Dermis microvascular lymphatic vessel endothelial cell (primary cell): ENCODE measurements at places on chromosomes 12 and 14. TPM values are rescaled to one million over a fixed set of nuclear protein-coding genes. Genes with fewer than 3 reads are reported as not detected.

- no peak for DNase-seq
Measured at GRCh38 chr12:23803540-23803939, 145.9 kb downstream of the SOX5 start.

- peak; percentile 90 for DNase-seq
Measured at GRCh38 chr12:89019439-89020120, 332.7 kb downstream of the DUSP6 start.

The NID2 gene
- total RNA-seq, result 37.5 and 40.1 TPM in 2 replicates

The KERA gene
- not detected in 2 replicates for total RNA-seq

- peak; percentile 23 for DNase-seq
Measured at GRCh38 chr12:49672301-49673217, 34.6 kb downstream of the FMNL3 start.

DNA sequence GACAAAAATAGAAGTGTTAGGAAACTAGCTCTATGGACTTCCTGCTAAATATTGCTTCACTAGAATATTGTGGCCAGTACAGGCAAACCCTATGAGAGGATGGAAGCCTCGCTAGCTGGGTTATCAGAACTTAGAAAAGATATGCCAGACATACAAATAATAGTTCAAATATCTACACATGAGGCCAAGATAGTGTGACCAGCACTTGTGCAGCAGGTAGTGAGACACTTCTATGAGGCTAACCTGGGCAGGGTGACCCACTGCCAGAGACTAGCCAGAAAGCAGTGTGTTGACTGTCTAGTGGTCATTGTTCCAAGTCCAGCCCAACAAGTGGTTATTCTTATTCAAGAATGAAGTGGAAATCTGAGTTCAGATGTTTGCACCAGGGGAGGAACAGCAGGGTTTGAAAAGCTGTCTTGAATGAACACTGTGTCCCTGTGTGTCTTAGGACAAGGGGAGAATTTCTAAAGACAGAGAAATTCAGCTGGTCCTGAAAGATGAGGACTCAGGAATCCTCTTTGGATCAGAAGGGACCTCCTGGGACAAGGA is 16.3 kb downstream of the TSPAN8 start:
- DNase-seq, result no peak

GRCh38 chr14:24052656-24053547 is 1.1 kb downstream of the CARMIL3 start:
- no peak for DNase-seq

DNA sequence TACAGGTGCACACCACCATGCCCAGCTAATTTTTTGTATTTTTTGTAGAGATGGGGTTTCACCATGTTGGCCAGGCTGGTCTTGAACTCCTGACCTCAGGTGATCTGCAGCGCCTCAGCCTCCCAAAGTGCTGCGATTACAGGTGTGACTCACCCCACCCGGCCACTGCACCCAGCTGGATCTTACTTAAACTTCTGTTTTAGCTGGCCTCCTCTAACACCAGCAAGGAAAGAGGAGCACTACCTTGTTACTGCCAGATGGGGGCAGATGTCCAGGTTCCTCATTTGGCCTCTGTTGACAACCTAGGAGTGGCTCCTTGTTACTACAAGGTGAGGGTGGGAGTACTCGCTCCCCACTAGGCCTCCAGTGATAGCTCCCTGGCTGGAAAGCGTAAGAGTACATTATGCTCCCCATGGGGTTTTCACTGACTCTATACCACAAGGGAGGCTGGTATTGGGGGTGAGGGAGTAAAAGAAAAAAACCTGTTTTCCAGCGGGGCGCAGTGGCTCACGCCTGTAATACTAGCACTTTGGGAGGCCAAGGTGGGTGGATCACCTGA is 13.2 kb upstream of the ARF6 start:
- peak; percentile 69 for DNase-seq

The CNPY2 gene
- total RNA-seq, result 61.0 and 73.5 TPM in 2 replicates

DNA sequence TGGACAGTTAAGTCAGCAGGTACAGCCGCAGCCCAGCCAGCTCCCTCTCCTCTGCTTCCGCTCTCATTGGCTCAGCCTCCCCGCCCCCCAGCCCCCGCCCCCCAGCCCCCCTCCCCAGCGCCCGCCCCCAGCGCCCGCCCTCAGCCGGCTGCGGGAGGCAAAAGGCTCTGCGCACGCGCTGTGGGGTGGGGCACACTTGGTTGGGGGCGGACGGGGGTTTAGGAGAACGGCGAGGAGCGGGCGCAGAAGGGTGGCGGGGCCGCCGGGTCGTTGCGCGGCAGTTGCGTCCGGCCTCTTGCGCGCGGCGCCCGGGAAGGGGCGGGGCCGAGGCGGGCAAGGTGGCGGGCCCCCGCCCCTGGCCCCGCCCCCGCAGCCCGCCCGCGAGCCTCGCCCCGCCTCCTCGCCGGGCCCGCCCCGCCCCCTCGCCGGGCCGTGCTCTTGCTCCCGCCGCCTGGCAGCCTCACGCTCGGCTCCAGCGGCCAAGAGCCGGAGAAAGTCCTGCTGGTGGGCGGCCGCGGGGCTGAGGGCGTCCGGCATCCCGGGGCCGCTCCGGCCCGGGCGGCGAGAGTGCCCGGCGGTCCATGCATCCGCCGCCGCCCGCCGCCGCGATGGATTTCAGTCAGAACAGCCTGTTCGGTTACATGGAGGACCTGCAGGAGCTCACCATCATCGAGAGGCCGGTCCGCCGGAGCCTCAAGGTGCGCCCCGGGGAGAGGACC is at the start of gene PPP4R4:
Gene PPP4R4 (plus strand): TSS at position 438 of the 719 bp plus-strand sequence. CDS start 144 bp downstream, at position 582.
- peak; percentile 65 for DNase-seq

GRCh38 chr12:124867401-124867930 is 3.8 kb upstream of the SCARB1 start:
- DNase-seq, result no peak

DNA sequence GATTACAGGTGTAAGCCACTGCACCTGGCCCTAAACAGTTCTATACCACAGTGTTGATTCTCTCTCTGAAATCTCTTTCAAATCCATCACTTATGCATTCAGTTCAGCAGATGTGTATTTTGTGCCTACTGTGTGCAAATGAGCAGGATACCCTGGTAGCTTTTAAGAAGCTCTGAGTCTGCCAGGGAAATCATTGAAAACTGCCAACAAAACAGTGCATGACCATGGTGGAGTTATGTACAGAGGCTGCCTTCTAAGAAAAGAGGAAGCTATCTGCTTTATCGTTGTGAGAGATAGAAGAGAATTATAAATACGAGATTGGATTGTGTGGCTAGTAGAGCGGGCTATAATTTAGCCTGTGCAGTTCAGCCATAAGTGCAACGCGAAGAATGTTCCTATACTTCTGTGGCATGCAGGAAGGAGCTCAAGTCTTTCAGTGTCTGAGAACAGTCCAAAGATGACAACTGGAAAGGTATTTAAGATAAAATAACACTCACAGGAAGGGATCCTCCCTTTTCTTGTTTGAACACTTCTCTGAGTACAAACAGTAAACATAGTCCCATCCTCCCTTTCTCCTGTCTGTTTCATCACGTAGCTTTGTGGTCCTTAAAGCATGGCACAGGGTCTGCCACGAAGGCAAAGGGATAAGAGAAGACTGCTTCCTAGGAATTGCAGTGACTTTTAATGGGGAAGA is 4.3 kb downstream of the DIP2B start:
- no peak for DNase-seq

DNA sequence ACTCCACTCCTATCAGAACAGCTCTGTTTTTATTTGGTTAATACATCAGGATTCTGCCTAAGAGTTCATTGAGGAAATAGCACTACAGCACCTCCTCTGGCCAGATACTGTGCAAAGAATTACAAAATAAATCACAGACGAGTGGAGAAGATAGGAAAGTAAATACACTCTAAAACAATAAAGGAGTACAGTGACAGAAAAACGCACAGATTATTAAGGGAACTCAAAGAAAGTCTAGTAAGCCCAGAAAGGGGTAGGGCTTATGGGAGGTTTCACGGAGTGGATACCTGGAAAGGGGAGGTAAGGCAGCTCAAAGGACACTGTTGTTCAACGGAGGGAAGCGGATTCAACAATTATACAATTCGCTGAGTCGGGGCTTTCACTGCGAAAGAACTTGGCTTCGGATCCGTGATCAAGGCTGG is 5.5 kb downstream of the OR10AD1 start:
- DNase-seq, result peak; percentile 29

GRCh38 chr14:98130691-98131090 is 1141.3 kb downstream of the BCL11B start:
- no peak for DNase-seq

- no peak for DNase-seq
Measured at GRCh38 chr14:45114327-45114726, 20.0 kb downstream of the FKBP3 start.

DNA sequence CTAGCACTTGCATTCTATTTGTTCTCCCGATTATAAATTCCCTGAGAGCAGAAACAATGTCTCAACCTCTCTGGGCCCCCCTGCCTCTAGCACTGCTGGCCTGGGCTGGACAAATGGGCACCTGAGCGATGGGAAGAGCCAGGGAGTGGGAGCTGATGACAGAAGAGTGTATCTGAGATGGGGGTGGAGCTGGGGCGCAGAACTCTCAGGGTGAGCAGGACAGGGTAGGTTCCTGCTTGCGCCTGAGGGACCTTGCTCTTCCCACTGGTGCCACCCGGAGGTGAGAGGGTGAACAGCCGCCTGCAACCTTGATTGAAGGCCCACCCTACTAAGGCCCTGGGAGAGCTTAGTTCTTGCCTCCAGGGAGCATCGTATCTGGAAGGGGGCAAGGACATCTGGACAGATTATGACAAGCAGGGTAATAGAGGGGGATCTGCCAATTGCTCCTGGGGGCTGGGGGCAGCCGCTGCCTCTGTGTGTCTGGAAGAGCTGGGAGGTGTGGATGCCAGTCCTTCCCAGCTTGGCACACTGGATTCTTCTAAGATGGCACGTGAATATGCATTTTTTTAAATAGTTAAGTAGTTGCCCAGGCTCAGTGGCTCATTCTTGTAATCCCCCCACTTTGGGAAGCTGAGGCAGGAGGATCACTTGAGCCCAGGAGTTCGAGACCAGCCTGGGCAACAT is 43.0 kb upstream of the TSPAN9 start:
- DNase-seq, result peak; percentile 36

The JDP2 gene
- total RNA-seq, result 3.1 and 8.5 TPM in 2 replicates

DNA sequence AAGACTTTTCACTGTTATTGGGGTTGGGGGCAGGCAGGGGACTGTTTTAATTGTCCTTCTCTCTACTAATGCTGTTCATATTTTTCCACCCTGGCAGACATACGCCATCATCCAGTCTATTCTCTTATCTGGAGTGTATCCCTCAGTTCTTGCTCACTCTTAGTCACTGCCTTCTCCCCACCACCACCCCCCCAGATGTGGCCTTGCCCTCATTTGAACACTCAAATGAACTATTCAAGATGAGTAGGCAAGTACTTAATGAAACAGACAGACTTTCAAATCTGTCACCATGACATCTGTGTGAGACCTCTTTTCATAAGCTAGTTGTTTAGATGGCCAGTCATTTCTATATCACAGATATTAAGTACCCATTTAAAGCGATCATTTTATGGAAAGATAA is 10.1 kb downstream of the NUDT4 start:
- no peak for DNase-seq

- no peak for DNase-seq
Measured at GRCh38 chr14:95889236-95889979, 12.8 kb downstream of the TUNAR start.

GRCh38 chr12:102396276-102396675 is 84.1 kb downstream of the IGF1 start:
- DNase-seq, result no peak

GRCh38 chr12:76552343-76552938 is 7.1 kb downstream of the OSBPL8 start:
- DNase-seq, result no peak

DNA sequence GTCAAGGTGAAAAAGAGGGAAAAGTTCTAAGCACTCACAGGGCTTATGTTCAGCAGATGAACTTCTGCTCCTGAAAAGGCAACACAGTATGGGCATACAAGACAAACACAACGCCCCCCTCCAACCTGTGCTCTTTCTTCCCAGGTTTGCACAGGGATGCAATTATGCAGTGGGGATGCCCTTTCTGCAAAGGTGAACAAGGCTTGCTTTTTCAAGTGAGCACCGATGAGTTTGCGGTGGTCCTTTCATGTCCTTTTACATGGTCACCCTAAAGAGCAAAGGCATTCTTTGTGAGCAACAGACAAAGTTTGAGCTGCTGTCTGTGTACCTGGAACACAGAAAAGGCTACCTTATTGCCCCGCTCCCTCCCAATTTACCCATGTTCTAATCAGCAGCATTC is 6.7 kb downstream of the KITLG start:
- DNase-seq, result no peak

DNA sequence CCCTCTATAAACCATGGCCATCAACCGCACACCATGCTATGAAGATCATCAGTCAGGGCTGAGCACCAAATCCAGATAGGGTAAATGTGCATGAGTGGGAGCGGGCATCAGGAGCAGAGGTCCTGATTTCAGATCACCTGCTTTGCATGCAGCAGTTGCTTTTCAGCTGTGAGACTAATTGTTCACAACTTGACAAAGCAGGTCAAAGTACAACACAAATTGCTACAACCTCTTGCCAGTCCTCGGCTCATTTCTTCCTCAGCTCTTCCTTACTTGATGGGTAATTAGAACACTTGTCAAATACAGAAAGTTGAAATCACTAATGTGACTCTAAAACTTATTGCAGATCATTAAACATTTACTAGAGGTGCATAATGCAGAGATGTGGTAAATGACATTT is 171.6 kb downstream of the PPM1H start:
- no peak for DNase-seq

GRCh38 chr12:75921622-75922289 is 109.8 kb downstream of the PHLDA1 start:
- DNase-seq, result no peak

GRCh38 chr14:103204852-103205540 is 81.7 kb downstream of the TNFAIP2 start:
- peak; percentile 16 for DNase-seq

The PRIMA1 gene
- total RNA-seq, result not detected in 2 replicates

DNA sequence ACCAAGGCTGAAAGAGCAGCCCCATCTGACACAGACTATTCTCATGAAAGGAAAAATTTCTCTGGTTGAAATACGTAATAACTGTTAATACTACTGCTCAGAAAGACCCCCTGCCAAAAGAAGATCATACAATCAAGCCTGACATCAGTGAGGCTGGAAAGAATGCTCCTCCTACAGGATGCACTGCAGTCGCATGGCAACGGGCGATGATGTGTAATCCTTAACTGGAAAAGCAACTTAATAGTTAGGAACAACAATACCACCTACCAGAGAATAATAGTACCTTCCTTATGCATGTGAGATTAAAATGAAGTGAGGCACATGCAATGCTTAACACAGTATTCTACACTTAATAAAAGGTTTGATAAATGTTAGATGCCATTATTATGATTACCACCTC is 1.2 kb upstream of the GOLGA5 start:
- peak; percentile 44 for DNase-seq

- no peak for DNase-seq
Measured at GRCh38 chr12:14057895-14058294, 76.5 kb upstream of the GRIN2B start.

The KRR1 gene
- 19.1 and 19.3 TPM in 2 replicates for total RNA-seq

The CD163L1 gene
- total RNA-seq, result 16.0 and 23.6 TPM in 2 replicates

The STX2 gene
- 20.9 and 22.9 TPM in 2 replicates for total RNA-seq
